ENCODE measurements at places on chromosomes 13 and 19.
A peak's percentile ranks its signal among the peaks of the same experiment; 100 is the strongest.

- no peak for ATAC-seq
Observed at GRCh38 chr13:27842571-27842970, 50.3 kb downstream of the GSX1 start.

GRCh38 chr19:23788411-23788810 is 29.7 kb upstream of the ZNF681 start:
- ATAC-seq: peak; percentile 61

DNA sequence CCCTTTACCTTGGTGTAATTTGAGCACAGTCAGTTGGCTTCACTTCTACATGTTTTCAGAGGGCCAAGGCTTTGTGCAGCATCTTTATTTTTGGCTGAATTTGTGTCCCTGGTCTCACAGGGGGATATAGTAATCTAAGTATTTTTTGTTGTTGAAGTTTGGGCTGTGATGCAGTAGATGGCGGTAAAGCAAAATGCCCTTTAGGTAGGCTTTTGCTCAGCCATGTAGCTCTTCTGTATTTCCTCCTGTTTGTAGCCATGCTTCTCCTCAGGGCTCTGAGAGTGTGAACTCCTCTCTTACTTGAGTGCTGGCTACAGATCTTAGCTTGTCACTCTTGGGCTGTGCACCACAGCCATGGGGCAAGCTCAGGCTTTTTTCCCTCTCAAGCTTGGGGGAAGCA is 328.6 kb downstream of the SLITRK5 start:
- no peak for ATAC-seq

- no peak for ATAC-seq
Observed at GRCh38 chr13:77002590-77003190, 10.8 kb downstream of the CLN5 start.

GRCh38 chr13:96816874-96817273 is 177.4 kb downstream of the OXGR1 start:
- ATAC-seq: no peak

GRCh38 chr13:29459813-29460355 is 135.6 kb downstream of the SLC7A1 start:
- ATAC-seq: no peak

DNA sequence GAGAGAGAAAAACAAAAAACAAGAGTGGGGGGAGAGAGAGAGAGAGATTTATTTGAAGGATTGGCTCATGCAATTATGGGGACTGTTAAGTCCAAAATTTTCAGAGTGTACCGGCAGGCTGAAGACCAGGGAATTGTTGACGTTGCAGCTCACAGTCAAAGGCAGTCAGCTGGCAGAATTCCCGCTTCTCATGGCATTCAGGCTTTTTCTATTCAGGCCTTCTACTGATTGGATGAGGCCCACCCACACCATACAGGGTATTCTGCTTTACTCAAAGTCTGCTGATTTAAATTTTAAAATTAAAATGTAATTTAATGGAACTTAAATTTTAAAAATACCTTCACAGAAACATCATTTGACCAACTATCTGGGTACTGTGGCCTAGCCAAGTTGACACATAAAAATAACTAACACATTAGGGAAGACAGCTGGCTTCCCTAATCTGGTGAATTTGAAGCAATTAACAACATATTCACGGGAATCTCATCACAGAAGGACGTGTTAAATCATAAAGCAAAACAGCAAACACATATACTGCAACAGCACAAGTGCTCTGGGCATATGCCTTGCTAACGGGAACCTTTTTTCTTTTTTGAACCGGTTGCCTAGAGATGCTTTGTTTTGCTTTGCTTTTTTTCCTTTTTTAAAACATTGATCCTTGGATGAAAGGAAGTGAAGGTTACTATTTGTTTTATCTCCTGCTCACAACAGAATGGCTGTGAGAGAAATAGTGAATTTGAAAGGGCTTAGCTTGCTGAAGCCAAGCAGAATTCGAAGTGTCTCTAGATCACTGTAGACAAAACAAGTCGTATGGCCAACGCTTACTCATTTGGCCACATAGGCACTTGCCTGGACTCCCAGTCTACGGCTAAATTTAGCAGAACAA is 505.1 kb downstream of the IRS2 start:
- ATAC-seq: no peak

- ATAC-seq: no peak
Observed at GRCh38 chr13:34349091-34349722, 531.3 kb downstream of the RFC3 start.

DNA sequence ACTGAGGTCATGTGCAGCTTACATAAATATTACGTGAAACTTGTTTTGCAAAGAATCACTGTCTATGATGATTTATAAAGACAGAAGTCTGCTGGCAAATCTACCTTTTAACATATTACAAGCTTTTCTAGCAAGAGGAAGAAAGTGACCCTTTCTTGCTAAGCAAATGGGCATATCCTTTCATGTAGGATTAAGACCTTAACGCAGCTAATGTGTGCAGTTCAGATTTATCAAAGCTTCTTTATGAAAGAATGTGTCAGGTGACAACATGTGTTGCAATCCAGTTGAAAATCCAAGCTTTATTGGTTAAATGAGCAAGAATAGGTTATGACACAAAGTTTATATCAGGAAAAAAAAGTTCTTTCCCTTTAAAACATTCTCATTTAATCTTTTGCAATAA is 115.6 kb upstream of the NBEA start:
- ATAC-seq: no peak

DNA sequence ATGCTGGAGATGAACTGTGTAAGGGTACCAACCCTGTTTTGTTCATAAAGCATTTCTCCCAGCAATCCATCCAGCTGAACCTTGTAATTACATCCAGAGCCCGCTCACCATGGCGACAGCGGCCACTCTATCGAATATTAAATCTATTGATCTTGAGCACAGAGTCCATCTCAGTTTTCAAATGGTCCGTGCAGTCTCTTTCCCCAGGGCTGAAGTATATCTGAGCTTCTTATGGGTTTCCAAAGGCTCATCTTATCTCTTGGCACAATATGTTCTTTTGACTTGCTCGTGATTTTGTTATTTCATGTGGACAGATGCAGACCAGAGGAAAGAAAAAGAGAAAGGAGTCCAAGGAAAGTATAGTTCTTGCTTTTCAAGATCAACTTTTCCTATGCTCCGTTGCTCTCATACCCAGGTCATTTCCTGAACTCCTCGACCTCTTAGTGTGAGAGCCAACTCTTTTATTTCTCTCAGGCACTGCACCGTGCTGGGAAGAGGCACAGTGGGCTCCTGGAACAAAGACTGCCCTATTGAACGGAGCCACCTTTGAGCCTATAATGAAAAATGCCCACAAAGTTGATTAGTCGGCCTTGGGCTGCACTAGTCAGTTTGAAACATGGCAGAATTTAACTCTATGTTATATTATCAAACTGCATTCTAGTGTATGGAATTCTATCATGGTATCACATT is 66.7 kb downstream of the RFC3 start:
- no peak for ATAC-seq

DNA sequence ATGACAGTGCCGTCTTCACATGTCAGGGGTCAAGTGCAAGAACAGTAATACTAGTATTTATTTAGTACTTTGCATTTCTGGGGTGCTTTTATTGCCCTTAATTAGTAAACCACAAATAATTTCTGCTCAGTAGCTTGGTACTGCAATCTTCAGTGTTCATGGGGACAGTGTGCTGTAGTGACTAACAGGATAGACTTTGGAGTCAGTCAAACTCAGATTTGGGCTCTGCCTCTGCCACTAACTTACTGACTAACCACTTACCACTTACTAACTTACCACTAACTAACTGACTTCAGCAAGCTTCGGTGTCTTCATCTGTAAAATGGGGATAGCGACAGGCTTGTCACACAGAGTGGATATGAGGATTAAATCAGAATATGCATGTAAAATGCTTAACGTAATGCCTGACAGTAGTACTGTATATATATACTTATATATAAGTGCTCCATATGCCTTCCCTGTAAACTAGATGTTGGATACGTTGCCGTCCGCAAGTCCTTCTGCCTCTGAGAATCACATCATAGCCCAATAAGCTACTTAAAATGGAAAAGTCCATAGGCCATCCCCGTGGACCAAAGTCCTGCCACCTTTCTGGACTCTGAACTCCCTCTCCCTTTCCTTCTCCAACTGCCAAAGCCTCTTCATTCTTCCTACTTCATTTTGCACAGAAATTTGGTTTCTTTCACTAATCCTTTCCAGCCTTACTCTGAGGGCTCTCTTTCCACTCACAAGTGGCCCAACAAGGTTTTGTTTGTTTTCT is 158.1 kb downstream of the ZIC5 start:
- no peak for ATAC-seq

- ATAC-seq: no peak
Observed at GRCh38 chr19:55036058-55036457, 2.0 kb downstream of the GP6 start.

DNA sequence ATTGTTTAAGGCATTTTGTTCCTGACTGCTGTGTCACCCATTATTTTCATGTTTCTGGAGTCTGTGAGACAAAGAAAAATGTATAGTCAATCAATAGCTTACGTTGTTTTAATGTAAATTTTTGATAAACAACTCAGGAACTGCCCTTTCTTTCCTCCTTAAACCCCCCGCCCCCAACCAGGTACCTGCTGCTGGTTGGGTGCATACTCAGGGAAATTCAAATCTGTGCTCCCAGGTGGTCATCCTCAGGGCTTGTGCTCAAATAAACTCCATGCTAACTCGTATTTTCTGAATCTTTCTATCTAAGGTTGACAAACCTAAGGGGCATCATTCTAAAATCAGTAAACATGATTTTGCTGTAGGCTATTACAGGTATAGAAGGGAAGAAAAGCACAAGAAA is 4.1 kb upstream of the CDC16 start:
- ATAC-seq: no peak

GRCh38 chr13:49459580-49459979 is 15.5 kb downstream of the SETDB2 start:
- ATAC-seq: peak; percentile 23

GRCh38 chr13:98540476-98540875 is 36.4 kb downstream of the STK24 start:
- no peak for ATAC-seq

DNA sequence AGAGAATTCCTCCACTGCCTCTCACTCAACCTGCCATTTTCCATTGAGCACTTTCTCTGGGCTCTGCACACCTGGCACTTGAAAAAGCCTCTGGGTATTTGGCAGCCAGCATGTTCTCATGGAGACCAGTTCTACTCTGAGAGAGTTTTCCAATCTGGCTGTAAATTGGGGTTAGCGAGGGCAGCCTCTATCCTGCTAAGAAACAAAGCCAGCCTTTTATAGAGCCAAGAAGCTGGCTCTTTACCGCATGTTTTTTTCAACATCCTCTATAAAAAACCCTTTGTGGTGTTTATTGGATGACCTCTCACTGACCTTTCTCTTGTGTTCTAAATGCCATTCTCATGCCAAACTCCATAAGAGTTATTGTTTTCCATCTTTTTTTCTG is 52.6 kb upstream of the RCBTB2 start:
- no peak for ATAC-seq

- no peak for ATAC-seq
Observed at GRCh38 chr13:29175250-29175873, 355.2 kb downstream of the MTUS2 start.

GRCh38 chr19:8973501-8974091 is 36.6 kb downstream of the MUC16 start:
- ATAC-seq: no peak

DNA sequence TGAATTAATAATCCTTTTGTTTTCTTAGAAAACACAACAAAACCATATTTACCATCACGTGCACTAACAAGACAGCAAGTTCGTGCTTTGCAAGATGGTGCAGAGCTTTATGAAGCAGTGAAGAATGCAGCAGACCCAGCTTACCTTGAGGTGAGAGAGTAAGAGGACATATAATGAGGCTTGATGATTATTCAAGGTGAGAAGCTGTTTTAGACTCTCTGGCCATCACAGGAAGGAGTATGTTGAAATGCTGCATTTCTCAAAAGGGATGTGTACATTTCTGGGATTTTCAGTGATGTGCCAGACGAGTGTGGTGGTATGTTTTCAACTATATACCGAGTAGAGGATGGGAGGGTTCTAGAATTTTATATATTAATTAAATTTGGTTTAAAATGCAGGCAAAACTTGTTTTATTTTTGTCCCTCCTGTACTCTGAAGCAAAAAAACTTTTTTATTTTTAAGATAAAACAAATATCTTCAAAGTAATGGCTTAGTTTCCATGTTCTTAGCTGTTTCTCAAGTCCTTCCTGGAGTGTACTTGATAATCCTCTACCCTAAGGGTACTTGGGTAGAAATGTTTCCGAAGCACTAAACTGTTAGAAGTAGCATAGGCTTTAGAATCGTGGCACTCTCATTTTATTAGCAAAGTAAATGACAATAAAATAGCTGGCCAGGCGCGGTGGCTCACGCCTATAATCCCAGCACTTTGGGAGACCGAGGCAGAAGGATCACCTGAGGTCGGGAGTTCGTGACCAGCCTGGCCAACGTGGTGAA is 51.1 kb downstream of the N4BP2L1 start:
- ATAC-seq: no peak

DNA sequence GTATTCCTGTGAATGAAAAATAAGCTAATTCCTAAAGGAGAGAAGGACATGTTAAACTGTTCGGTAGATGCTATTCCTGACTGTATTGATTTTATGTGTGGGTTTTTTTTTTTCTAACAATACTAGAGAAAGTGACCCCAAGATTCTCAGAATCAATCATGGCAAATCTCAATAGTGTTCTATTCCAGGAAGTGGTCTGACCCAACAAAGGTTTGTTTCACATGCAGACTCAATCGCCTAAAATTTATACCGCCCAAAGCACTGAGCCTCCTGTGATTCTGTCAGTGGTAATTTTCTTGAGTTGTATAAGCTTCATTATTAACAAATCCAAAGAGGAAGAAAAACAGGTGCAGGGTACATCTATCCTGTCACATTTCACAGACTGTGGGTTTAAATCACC is 293.7 kb downstream of the SUCLA2 start:
- peak; percentile 28 for ATAC-seq

DNA sequence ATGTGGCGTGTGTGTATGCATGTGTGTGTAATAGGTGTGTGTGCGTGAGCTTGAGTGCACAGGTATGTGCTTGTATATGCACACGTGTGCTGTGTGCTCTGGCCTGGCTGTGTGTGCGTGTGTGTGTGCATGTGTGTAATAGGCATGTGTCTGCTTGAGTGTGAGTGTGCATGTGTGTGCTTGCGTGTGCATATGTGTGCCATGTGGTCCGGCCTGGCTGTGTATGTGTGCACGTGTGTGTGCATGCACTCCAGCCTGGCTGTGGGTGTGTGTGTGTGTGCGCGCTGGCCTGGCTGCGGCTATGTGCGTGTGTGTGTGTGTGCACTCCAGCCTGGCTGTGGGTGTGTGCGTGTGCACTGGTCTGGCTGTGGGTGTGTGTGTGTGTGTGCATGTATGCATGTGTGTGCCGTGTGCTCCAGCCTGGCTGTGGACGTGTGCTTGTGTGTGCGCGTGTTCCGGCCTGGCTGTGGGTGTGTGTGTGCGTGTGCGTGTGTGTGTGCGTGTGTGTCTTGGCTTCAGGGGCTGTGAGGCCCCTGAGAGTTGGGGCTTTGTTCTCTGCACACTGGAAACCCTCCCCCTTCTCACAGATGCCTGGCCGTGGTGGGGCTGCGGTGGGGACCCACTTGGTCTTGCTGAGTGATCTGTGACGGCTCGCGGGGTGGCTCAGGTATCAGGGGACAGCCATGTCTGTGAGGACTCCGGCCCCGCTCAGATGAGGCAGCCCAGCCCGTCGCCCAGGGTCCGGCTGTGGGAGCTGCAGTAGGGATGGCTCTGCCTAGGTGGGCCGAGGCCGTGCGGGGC is 8.2 kb downstream of the SPPL2B start:
- ATAC-seq: no peak
